NCI-H1417 treated with DMSO at 0.1 percent for 48 hours (cell line): ENCODE measurements at places on chromosomes 7 and 10.

GRCh38 chr10:11638055-11638698 is 26.7 kb upstream of the USP6NL start:
- no peak for DNase-seq

GRCh38 chr10:113436851-113437250 is 116.0 kb upstream of the HABP2 start:
- no peak for DNase-seq

- DNase-seq = peak; percentile 17
Observed at GRCh38 chr7:24401628-24402593, 117.9 kb downstream of the NPY start.

DNA sequence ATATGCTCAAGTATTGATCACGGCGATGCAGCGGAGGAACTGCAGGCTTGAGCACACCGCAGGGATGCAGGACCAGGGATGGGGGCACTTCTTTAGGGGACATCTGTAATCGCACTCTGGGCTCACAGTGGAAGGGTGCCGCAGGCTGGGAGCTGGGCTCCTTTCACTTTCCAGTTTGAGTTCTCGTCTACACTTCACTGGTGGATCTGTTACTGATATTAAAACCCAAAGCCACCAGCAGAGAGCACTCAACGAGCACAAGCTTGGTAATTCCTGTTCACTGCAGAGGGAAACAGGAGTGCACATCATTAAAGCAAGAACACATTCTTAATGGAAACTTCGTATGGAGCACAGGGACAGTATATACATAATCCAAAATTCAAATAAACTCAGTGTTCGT is 91.3 kb downstream of the PARD3 start:
- DNase-seq = no peak

- no peak for DNase-seq
Observed at GRCh38 chr7:42104694-42105093, 132.3 kb downstream of the GLI3 start.

- DNase-seq = no peak
Observed at GRCh38 chr7:94406696-94407095, 12.0 kb downstream of the COL1A2 start.

- no peak for DNase-seq
Observed at GRCh38 chr7:155724327-155725005, 80.0 kb downstream of the RBM33 start.

GRCh38 chr10:51002469-51002868 is 71.8 kb upstream of the PRKG1 start:
- DNase-seq = no peak

GRCh38 chr10:125061557-125062226 is 98.7 kb downstream of the CTBP2 start:
- no peak for DNase-seq

DNA sequence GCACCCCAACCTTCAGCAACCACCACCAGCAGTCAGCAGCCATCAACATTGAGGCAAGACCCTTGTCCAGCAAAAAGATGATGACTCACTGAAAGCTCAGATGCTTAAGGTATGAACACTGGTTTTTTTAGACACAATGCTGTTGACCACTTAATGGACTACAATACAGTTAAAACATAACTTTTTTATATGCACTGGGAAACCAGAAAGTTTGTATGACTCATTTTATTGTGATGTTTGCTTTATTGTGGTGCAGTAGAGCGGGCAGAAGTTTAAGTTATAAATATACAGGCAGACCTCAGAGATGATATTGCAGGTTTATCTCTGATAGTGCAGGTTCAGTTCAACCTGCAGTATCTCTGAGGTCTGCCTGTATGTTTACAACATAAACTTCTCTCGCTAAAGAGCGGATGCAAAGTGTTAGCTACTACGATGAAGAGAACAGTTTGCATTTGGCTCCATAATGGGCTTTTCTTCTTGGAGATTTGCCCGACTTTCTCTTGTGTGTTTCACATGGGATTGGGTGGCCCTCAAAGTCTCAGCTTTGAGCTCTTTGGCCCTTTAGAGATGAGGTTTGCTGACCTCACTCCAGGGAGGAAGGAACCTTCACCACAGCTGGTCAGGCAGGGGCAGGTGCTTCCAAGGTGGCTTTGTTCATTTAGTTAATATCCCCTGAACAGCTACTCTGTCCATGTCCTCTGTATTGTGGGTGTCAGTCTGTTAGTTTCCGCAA is 84.4 kb upstream of the SHH start:
- no peak for DNase-seq

DNA sequence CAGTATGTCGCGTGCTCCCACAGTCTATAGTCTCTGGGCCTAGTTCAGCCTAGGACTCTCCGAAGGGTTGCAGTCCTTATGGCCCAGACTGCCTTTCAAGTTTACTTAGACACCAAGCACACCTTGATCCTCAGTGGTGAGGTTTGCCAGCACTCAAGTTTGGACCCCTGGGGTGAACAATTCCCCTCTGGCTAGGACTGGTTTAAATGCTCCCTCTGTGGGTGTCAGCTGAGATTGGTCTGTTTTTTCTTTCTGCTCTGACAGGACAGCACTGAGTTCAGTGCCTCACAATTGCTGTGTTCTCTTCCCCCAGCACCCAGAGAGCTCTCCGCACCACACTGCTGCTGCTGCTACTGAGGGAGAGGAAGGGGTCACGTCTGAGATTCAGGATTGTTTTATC is 31.9 kb upstream of the AGR3 start:
- no peak for DNase-seq

DNA sequence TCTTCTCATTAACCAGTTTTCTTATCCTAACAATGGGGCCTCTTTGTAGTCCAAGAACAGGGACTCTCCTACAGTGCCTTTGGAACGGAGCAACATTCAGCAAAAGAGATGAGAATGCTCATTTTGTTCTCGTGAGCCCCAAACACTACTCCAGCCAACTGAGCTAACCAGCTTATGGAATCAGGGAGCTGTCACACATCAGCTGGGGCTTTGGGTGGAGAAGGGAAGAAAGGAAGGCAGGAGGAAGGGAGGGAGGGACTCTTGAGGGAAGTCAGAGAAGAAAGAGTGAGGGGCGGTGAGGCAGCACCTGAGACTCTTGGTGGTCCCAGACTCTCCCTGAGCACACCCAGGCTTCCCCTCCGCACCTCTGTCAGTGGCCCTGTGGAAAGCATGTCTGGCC is 123.1 kb downstream of the CLEC2L start:
- DNase-seq = no peak

GRCh38 chr7:5584821-5585220 is 161.2 kb upstream of the TNRC18 start:
- no peak for DNase-seq

DNA sequence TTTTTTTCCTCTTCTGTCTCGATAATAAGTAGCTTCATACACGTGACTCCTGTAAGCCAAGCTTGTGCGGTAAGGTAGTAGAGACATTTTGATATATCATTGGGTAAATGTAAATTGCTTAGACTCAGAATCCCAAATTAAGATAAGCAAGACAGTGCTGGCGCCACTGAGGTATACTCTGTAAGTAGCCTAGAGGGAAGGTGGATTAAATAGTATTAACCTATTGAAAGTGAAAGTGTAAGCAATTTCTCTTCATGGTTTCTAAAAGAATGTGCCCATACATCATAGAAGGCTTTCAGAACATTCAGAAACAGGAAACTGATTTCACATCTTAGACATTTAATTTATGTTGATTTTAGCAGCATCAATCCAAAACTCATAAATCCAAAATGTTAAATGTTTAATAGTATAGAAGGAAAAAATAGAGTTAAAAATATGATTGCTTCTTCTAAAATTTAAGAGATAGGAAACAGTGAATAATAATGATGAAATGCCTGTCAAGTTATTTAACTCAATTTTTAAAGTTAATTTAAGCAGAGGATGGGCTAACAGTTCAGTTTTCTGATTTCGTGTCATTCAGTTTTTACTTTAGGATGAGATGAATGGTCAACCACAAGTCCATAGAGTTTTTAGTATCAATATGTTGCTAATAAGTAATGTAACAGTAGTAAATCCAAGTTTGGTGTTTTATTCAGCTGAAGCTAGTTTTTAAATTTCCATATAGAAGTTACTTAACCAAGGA is 36.8 kb downstream of the LRRC72 start:
- DNase-seq = no peak

DNA sequence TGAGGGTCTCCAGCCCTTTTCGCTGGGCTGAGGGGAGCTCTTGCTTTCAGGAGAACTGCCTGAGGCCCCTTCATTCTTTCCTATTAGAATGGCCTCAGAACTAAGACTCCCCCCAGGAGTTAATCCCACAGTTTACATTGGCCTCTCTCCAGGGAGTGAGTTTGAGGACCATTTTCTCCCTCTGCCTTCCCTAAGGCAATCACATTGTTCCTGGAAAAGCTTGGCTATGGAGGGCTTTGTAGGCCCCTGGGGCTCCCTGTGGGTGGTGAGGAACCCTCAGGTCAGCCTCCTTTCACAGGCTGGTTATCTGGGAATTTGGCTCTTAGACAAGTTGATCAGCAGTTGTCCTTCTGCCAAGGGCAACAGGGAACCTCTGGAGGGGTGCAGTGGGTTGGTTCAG is 343.7 kb downstream of the RPS24 start:
- no peak for DNase-seq

- no peak for DNase-seq
Observed at GRCh38 chr10:8187171-8187666, 132.7 kb downstream of the GATA3 start.

DNA sequence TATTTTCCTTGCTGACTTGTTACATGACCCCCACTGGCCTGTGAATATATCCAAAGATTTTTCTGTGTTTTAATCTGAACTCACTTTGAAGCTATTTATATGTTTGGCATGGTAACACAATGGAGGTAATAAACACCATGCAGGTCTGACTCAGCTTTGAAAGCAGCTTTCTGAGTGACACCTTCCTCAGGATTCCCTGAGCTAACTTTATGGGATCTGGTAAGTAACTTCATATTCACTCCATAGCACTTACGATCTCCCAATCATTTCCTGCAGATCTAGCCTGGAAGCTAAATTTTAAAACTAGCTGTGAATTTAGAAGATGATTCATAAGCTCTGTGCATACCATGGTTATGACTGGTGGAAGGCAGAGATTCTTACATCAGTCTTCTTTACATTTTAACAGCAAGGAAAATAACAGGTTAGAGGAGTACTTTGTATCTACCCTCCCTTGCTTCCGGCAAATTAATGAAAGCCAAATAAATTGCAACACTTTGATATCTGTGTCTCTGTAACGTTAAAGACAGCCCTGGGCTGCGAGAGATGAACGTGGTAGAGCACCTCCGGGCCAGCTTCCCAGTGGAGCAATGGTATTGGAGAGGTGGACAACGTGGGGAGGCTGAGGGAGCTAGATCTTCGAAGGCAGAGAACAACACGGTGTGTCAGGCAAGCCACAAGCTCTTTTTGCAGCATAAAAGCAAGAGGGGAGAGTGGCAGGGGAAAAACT is 170.2 kb upstream of the KLF14 start:
- no peak for DNase-seq

DNA sequence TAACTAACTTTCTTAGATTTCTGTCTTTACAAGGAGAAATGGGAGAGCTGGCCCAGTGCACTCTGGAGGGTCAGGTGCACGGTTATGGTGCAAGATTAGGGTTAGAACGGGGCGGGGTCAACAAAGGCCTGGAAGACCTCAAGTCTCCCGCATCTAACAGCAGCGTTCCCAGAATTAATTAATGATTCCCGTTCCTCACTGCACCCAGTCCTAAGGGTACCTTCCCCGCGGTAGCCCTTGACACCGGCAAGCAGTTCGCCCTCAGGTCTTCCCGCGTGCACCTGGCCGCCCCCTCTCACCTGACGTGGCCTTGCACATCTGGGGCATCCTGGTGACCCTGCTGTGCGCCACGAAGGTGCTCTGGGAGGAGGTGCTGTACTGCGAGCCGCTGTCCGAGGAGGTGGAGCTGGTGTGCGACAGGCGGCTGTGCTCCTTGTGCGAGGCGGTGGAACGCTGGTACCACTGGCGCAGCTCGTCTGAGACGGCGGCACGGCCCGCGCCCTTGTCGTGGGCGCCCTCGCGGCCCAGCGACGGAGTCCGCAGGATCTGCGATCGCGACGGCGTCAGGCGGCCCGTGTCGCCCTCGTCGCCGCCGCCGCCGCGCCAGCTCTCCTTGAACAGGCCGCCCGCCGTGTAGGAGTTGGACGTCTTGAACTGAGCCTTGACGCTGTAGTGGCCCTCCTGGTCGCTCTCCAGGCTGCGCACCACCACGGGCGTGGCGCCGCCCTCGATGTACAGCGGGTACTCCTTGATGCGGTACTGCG is 69.8 kb downstream of the PRPF18 start:
- no peak for DNase-seq

- DNase-seq = no peak
Observed at GRCh38 chr10:48474765-48475365, 130.0 kb downstream of the ARHGAP22 start.

DNA sequence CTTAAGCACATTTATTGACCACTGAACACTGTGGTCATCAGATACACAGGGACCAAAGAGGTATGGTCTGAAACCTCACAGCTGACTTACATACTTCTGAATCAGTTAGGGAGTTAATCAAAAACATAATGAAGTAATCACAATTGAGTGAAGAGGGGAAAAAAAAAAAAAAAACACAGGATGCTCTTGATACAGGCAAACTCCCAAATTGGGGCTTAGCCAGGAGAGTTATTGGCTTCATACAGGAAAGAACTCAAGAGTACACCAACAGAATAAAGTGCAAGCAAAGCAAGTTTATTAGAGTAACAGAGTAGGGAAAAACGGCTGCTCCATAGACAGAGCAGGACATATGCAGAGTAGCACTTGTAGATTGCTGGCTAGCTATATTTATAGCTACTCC is 917.0 kb downstream of the CNTNAP2 start:
- DNase-seq = no peak

GRCh38 chr7:71625545-71625944 is 493.6 kb downstream of the GALNT17 start:
- no peak for DNase-seq

DNA sequence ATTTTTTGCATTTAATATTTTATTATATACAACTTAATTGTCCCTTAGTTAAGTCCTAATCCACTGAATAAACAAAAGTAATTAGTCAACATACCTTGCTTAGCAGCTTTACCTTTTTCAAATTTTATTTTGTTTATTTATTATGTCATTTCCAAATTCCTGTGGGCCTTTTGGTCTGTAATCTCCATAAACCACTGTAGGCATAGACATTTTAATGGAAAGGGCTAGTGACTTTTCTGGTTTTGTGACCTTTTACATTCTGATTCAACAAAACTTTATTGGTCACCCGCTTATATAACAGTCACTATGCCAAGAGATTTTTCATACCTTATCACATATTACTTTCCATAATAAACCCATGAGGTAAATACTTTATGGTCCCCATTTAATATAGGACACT is 181.3 kb upstream of the PRPS1L1 start:
- no peak for DNase-seq

- no peak for DNase-seq
Observed at GRCh38 chr10:133441780-133442179, 12.0 kb upstream of the SCART1 start.
